ENCODE measurements at places on chromosomes 11 and 22. TPM values are rescaled to one million over a fixed set of nuclear protein-coding genes. Genes with fewer than 3 reads are reported as not detected.

Gene OR4X1
- polyA plus RNA-seq, result not detected

Gene GLB1L3
- polyA plus RNA-seq, result 4.9 TPM

Gene APOL3
- 47.4 TPM for polyA plus RNA-seq

Gene CAPN5
- 2.6 TPM for polyA plus RNA-seq

DNA sequence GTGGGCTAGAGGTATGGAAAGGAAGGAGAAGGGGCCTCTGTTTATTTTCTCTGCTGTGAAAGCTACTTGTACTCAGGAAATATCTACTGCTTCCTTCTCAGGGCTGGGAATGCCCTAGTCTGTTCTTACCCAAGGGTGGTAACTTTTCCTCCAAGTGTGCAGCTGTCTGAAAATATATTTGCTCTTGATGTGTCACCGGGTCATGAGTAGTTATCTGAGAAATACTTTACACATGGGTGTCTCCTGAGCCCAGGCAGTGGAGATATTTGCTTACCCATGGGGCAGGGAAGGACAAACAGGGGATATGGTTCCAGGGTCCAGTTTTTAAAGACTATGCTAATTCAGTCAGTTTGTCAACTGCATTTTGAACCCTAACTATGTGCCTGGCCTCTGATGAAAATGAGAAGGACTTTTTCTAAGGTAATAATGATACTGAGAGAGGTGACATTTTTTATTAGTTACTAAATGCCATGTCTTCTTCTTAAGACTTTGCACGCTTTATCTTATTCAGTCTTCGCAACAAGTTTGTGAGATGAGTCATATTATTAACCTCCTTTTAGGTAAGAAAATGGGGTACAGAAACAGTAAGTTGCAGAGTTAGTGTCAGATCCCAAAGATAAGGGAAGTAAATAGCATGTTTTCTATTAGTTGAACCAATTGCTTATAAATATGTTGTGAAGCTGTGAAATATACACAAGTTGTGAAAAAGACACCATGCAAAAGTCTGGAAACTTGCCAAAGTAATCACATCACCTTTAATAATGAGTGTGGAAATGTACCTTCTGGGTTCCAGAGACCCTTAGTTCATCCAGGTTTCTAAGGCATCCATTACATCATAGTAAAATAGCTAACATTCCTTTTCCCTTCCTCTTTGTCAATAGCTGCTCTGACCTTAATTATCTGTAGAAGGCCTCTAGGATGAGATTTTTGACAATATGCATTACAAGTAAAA is 22.9 kb downstream of the SYTL2 start:
- DNase-seq, result no peak

- peak; percentile 86 for DNase-seq
These were observed 1.6 kb downstream of the RAC2 start for GRCh38 chr22:37242395-37242918.

- no peak for DNase-seq
These were observed 898.5 kb downstream of the METTL15 start for GRCh38 chr11:29006668-29007067.

GRCh38 chr11:7532405-7533145 is 18.8 kb downstream of the PPFIBP2 start:
- DNase-seq, result no peak

- DNase-seq, result no peak
These were observed 19.4 kb downstream of the LAYN start for GRCh38 chr11:111559800-111560464.

DNA sequence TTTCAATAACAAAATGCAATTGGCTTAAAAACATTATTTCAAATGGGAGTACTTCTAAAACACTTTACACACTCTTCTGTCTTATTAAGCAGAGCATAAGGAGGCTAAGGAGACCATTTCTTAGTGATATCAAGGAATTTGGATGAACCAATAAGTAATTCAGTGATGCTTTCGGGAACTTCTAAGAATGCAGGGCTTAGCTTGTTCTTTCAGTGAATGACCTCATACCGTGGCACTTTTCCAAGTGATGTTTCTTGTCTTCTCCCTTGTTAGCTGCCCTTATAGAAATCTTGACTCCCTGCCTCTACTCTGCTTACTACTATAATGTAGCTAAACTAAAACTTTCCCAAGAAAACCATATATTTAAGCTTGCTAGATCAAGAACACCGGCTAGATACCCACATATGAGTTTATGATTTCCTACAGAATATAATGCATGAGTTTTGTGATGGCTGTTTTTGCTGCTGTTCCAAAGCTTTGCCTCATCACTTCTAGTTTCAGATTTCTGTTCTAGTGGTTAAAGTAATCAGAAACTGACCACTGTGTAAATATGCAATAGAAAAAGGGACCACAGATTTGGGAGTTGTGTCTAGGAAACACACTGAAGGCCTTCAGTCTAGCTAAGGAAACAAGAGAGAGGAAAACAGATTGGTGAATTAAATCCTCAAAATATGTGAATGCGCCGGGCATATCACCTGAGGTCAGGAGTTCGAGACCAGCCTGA is 37.5 kb upstream of the STK33 start:
- DNase-seq, result no peak

DNA sequence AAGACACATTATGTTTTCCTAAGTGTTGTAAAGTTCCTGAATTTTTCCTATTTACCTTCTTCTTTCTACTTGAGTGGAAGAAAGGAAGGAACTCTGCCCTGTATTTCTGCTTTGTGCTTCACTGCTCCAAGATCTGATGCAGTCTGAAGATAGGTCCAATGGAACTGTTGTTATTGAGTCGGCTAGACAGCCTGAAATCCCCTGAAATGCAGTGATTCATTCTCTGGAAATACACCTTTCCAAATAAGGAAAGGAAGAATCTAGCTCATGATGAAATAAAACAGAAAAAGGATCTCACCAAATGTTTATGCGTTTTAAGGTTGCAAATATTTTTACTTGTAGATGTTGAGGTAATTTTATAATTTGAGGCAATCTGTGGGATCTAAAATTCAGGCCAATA is 322.8 kb downstream of the GUCY1A2 start:
- DNase-seq, result no peak

All from CD4-positive, alpha-beta memory T cell (primary cell).